ENCODE measurements at places on chromosomes 16 and 17.

DNA sequence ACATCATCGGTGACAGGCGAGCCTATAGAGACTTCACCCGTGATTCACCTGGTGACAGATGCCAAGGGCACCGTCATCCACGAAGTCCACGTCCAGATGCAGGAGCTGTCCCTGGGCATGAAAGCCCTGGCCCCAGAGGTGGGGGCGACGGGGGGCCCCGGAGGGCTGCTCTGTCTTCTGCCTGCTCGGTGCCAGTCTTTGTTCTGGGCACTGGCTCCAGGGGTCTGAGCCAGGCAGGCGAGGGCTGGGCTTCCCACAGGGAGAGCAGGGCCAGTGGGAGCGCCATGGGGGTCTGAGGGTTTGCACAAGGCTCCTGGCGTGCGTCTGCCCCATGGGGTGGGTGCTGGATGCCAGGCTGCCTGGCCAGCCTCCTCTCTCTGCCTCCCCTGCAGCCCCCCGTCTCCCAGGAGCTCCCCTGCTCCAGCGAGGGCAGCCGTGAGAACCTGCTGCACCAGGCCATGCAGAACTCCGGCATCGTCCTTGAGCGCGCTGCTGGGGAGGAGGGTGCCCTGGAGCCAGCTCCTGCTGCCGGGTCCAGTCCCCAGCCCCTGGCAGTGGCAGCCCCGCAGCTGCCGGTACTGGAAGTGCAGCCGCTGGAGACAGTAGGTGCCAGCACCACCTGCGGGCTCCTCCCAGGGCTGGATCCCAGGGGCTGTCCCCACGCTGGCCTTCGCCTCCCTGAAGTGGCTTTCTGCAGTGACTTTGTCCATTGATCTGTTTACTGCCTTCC, 3.0 kb upstream of the DNASE1L2 start:
- DNase-seq = no peak

- DNase-seq = peak; percentile 76
Observed at GRCh38 chr16:27154705-27155521, 48.4 kb upstream of the KDM8 start.

- no peak for DNase-seq
Observed at GRCh38 chr16:69698404-69698803, 28.0 kb downstream of the NQO1 start.

DNA sequence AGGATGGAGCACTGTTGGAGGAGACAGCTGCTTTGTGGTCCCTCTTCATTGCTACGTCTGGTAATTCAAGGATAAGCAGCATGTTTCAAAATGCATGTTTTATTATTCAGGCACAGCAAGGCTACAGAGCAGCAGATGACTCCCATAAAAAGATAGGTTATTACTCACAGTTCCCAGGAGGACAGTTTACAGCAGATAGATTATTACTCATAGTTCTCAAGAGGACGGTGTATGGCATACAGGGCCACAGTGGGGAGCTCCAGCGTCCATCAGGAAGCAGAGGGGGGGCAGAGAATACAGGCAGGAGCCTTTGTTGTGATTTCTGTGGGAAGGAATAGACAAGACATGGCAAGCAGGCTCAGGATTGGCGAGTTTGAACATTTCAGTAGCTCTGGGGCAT, 72.9 kb downstream of the DNAH9 start:
- no peak for DNase-seq

DNA sequence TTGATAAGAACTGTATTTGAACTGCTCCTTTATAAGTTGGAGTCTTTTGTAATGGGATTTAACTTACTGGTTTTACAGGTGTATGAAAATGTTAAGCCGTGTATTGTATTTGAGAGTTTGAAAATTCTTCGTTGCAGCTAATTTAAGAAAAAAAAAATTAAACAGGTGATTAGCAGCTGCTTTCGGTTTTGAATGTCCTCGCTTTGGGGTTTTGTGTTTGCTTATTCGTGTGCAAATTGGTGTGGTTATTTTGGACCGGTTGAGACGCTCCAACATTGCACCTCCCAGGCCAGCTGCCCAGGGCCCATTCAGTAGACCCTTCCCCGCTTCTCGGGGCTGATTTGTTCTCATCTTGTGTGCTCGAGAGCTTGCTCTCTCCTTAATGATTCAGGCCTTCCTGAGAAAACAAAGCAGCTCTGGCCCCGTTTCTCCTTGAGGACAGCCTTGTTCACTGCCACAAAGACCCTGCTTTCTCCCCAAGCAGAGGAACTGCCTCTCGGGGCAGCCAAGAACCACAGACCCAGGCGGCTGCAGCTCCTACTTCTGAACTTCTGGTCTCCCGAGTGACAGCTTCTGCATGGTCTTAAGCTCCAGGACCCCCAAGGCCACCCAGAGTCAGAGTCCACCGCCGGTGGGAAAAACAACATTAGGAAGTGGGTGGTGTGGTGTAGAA, 100.5 kb downstream of the MSI2 start:
- no peak for DNase-seq

DNA sequence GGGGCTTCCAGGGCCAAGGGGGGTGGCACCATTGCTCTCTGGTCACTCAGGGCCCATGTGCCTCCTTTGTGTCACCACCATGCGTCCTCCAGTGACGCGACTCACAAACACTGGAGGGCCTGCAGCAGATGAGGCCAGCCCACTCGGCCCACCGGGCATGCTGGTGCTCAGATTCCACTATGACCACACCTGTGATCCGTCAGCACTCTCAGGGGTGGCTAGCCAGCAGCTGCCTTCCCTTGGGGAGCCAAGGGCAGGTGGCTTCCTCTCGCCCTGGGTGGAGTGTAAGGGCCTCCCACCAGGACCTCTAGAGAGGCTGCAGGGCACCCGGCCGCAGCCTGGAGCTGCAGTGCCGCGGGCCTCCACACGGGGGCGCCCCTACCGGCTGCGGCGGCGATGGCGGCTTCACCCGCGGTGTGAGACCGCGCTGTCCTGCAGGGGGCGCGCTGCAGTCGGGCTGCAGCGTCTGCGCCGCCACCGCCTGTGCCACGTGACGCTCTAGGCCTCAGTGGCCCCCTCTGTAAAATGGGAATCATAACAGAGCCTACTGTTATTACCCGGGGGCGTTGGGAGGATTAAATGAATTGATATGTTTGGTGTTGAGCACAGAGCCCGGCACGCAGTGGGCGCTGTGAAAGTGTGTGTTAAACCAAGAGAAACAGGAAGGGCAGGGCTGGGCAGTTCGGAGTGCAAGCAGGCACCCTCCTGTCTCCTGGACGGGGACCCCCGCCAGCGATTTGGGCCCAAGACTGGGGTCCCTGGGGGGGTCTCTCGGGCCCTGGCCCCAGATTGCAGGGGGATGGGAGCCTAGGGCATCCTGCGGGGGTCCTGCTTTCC, 192.4 kb upstream of the GSE1 start:
- DNase-seq = peak; percentile 79

GRCh38 chr17:75785016-75785890, 647 bp downstream of the UNK start:
- DNase-seq = peak; percentile 94

DNA sequence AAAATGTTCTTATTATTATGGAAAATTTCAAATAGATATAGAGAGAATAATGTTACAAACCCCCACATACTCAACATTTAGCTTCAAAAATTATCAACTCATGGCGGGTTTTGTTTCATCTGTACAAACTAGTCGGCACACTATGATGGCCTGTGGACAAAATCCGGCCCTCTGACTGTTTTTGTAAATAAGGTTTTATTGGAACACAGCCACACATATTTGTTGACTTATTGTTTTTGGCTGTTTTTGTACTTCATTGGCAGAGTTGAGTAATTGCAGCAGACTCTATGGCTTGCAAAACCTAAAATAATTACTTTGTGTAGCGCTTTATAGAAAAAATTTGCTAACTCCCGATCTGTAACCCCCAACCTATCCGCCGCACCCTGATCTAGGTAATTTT, 41.4 kb upstream of the CLEC18A start:
- DNase-seq = no peak

GRCh38 chr16:84358601-84359295, 9.6 kb upstream of the ATP2C2 start:
- no peak for DNase-seq

- DNase-seq = no peak
Observed at GRCh38 chr17:30235386-30236296, at the start of gene SLC6A4. TSS of gene SLC6A4 (minus strand) at chr17:30235697. CDS start at chr17:30221958, 13,739 bp downstream.

DNA sequence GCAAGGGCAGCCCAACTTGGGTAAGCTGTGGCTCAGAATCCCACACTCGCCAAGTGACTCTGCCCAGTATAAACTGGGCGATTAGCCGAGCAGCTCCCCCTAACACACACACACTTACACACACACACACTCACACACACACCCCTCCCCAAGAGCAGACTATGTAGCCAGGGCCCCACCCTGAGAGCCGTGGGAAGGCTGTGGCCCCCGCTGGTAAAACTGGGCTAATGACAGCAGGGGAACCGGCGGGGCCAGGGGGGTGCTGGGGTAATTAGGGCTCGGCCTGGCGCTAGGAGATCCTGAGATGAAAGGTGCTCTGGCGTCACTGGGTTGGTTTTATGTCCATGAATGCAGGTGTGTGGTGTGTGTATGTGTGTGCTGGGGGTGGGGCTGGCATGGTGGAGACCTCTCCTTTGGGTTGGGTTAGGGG, 1.1 kb upstream of the THRA start:
- DNase-seq = no peak

DNA sequence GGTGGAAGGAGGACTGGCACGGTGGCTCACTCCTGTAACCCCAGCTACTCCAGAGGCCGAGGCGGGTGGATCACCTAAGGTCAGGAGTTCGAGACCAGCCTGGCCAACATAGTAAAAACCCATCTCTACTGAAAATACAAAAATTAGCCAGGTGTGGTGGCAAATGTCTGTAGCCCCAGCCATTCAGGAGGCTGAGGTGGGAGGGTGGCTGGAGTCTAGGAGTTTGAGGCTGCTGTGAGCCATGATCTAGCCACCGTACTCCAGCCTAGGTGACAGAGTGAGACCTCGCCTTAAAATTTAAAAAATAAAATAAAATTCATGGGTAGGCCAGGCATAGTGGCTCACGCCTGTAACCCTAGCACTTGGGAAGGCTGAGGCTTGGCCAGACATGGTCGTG, 1.2 kb upstream of the RPH3AL start:
- DNase-seq = no peak

DNA sequence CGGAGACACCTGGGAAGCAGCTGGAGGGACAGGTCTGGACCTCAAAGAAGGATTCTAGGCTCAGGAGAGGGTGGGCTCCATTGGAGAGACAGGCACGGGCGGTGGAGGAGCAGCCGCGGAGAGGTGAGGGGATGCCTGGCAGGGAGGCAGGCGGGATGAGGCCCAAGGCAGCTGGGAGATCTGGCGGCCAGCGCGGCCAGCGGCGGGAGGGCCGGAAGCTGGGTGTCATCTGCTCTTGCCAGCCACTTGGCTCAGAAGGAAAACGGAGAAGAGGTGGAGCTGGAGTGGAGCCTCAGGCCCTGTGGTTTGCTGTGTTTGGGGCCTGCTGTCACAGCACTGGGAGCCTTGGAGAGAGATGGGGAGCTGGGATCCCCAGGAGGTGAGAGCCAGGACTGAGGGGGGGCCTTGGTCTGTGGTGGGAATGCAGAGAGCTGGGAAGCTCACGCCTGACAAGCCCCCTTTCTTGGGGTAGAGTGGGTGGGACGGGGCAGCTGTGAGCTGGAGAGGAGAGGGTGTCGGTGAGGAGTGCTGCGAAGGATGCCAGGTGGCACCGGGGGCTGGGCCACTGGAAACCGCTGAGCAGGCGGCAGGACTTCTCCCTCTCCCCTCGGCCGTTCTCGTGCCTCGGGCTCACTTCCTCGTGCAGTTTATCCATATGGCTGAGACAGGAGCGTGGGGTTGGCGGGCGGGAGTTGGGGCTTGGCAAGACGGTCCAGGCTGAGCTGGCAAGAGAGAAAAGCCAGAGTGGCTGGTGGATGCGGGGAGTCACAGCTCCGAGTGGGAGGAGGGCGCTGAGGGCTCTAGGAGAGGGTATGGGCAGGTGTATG, 8.0 kb downstream of the TBC1D24 start:
- DNase-seq = no peak

DNA sequence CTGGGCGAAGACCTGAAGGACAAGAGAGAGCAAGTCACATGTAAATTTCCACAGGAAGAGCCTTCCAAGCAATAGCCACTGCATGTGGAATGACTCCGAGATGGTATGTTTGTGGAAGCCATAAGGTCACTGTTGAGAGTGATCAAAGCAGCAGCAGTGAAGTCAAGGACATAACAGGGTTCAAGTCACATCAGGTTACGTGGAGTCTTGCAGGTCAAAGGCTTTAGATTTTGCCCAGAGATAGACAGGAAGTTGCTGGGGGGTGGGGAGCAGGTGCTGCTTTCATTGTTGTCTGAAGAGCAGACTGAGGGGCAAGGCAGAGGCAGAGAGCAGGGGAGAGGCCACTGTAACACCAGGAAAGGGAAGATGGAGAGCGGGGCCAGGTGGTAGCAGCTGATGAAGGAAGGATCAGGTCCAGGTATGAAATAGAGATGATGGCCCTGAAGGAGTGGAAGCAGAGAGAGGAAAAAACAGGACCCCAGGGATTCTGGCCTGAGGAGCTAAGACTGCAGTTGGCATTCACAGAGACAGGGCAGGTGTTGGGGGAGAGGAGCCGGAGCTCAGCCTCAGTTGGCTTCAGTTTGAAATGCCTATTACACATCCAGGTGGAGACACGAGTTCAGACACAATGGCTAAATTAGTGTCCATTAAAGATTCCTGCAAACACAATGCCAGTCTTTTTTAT, 129.3 kb upstream of the AXIN2 start:
- DNase-seq = no peak

GRCh38 chr17:41651625-41652460, 27.5 kb upstream of the KRT17 start:
- no peak for DNase-seq

DNA sequence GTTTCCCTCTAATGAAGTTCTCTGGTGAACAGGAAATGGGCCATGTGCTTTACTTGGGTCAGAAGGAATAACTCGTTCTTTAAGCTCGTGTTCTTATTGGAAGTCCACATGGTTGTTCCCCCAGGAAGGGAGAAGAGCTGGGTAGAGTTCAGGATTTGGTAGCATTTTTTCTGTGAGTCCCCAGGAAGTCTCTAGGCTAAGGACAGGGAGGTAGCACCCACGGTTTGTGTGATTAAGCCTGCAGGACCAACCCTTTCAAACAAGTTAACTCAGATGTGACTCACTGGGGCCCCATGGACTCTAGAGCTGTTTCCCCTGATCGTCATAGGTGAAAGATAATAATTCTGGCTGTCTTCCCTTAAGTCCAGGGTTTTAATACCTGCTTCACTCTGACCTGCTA, 16.4 kb downstream of the SAP30BP start:
- no peak for DNase-seq

DNA sequence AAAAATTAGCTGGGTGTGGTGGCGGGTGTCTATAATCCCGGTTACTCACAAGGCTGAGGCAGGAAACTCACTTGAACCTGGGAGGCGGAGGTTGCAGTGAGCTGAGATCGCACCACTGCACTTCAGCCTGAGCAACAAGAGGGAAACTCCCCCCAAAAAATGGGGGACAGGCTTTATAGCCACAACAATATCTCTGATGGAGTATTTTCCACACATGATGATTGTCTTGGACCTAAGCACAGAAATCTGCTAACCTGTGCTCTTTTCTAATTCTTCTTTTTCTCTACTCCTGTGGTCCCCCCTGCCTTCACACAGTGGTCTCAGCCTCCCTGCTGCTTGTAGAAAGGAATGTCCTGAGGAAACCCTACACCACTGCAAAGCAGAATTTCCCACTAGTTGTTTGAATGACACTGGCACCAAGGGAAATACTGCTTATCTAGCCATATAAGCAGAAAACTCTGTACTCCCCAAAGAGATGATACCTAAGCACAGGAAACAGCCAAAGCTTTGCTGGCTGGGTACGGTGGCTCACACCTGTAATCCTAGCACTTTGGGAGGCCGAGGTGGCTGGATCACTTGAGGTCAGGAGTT, 117.6 kb downstream of the USP31 start:
- no peak for DNase-seq

Measured in activated CD8-positive, alpha-beta T cell treated with anti-CD3 and anti-CD28 coated beads, Interleukin-2, amount 10 ng/mL, durations not matched to agents 7 days and 5 days (primary cell).